ENCODE measurements at places on chromosomes 5 and 9.

DNA sequence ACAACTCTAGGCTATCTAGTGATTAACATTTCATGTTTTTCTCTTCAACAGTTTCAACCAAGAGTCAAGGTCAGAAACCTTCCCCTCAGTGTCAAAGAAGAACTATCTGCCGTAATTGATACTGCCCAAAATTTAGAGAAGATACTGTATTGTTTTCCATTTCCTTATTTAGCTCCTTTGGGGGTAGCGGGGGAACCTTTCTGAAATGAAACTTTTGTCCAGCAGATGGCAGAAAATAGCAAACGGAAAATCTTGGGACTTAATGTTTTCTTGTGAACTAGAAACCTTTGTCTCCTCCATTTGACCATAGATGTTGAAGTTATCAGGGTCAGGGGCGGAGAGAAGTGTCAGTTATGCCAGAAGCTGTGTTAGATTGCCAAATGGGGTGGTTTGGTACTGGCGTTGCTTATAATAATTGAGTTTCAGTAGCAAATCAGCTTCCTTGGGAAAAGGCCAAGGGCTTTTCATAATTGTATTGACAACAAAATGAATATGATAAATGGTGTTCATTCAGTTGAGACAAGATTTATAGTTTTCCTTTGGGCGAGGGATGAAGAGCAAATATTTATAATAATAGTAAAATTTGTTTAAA, 101.7 kb upstream of the TLX3 start:
- no peak overlapping the region for H3K4me3 ChIP-seq
- no peaks in the 10 kb centered on the region for H3K36me3 ChIP-seq
- no peaks in the 10 kb centered on the region for H3K4me1 ChIP-seq
- H3K27me3 ChIP-seq, result no peaks in the 10 kb centered on the region
- H3K27ac ChIP-seq, result no peak overlapping the region

DNA sequence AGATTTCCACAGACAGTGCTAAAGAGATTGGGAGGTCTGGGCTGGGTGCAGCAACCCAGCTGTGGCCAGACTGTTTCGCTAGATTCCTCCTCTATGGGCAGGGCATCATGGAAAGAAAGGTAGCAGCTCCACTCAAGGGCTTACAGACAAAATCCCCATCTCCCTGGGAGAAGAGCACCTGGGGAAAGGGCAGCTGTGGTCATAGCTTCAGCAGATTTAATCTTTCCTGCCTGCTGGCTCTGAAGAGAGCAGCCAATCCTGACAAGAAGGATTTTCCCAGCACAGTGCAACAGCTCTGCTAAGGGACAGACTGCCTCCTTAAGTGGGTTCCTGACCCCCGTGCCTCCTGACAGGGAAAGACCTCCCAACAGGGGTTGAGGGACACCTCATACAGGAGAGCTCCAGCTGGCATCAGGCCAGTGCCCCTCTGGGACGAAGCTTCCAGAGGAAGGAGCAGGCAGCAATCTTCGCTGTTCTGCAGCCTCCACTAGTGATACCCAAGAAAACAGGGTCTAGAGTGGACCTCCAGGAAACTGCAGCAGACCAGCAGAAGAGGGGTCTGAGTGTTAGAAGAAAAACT, 1379.3 kb upstream of the ACO1 start:
- H3K36me3 ChIP-seq, result no peaks in the 10 kb centered on the region
- H3K27ac ChIP-seq, result no peak overlapping the region
- H3K27me3 ChIP-seq, result no peaks in the 10 kb centered on the region
- DNase-seq, result no peak

DNA sequence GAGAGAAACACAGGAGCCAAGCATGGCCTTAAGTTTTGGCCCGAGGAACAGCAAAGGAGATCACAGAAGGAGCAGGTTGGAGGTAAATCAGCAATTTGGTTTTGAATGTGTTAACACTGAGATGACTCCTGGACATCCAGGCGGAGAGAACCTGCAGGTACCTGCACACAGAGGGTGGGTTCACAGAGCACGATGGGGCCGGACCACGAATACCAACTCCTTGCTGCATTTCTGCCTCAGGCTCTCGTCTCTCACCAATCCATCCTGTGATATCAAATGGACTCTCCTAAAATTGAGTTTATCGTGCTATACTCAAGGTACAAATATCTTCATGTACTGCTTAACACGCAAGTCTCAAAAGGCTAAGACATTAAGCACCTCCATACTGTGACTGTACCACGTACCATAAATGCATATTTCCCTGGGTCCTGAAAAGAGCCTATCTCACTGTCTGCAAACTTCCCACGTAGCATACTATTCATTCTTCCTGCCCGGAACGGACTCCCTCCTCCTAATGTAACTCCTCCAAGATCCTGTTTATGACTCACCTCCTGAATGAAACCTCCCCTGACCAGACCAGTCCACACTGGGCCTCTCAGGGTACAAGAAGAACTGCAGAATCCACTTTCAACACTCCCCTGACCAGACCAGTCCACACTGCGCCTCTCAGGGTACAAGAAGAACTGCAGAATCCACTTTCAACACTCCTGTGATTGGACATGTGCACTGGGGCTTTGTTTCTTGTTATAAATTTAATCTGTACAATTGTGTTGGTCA, 380.8 kb upstream of the RFX3 start:
- no peak for DNase-seq
- H3K4me1 ChIP-seq, result peaks cover 29% of the 10 kb centered on the region
- no peaks in the 10 kb centered on the region for H3K27me3 ChIP-seq
- H3K36me3 ChIP-seq, result no peaks in the 10 kb centered on the region
- no peak overlapping the region for H3K4me3 ChIP-seq

- H3K36me3 ChIP-seq, result no peaks in the 10 kb centered on the region
- H3K4me3 ChIP-seq, result no peak overlapping the region
- no peaks in the 10 kb centered on the region for H3K27me3 ChIP-seq
- no peak for DNase-seq
- H3K27ac ChIP-seq, result no peak overlapping the region
Observed at GRCh38 chr5:91611746-91612145, 228.6 kb upstream of the ARRDC3 start.

DNA sequence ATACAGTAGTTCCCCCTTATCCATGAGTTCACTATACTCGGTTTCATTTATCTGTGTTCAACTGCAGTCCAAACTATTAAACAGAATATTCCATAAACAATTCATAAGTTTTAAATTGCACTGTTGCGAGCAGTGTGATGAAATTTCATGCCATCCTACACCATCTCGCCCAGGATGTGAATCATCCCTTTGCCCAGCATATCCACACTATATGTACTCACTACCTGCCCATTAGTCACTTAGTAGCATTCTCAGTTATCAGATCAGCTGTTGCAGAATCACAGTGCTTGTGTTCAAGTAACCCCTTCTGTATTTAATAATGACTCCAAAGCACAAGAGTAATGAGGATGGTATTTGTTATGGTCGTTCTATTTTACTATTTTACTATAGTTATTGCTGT, 51.5 kb downstream of the SHOC1 start:
- no peak overlapping the region for H3K4me3 ChIP-seq
- H3K36me3 ChIP-seq, result no peaks in the 10 kb centered on the region
- no peak for DNase-seq
- no peak overlapping the region for H3K27ac ChIP-seq

DNA sequence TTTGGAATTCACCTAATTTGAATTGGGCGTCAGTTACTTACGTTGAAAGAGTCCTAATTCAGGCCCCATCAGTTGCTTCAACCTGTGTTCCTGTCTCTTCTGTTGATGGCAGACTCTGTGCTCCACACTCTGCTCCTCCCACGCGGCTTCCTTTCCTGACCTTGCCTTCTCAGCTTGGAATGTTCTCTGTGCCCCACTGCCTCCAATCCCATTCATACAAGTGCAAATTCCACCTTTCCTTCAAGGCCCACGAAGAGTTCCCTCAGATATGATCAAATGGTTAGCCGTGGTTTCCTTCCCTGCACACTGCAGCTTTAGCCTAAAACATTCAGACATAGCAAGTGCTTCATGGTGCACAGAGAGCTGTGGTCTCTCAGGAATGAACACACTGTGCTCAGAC, 65.7 kb downstream of the SREK1 start:
- H3K36me3 ChIP-seq, result no peaks in the 10 kb centered on the region
- no peaks in the 10 kb centered on the region for H3K27me3 ChIP-seq
- no peak overlapping the region for H3K4me3 ChIP-seq
- DNase-seq, result no peak

GRCh38 chr9:137870432-137870831, 7.2 kb upstream of the CACNA1B start:
- H3K27ac ChIP-seq, result no peak overlapping the region
- H3K4me3 ChIP-seq, result no peak overlapping the region
- no peak for DNase-seq
- H3K27me3 ChIP-seq, result no peaks in the 10 kb centered on the region
- H3K4me1 ChIP-seq, result no peaks in the 10 kb centered on the region

- H3K27ac ChIP-seq, result no peak overlapping the region
- no peak overlapping the region for H3K4me3 ChIP-seq
- no peaks in the 10 kb centered on the region for H3K36me3 ChIP-seq
- no peak for DNase-seq
- no peaks in the 10 kb centered on the region for H3K27me3 ChIP-seq
- peaks cover 6% of the 10 kb centered on the region for H3K4me1 ChIP-seq
Observed at GRCh38 chr9:112032009-112032408, 135.4 kb downstream of the UGCG start.

All from thyroid gland (tissue), 4 donors.